ENCODE measurements at places on chromosomes 12 and 14.

DNA sequence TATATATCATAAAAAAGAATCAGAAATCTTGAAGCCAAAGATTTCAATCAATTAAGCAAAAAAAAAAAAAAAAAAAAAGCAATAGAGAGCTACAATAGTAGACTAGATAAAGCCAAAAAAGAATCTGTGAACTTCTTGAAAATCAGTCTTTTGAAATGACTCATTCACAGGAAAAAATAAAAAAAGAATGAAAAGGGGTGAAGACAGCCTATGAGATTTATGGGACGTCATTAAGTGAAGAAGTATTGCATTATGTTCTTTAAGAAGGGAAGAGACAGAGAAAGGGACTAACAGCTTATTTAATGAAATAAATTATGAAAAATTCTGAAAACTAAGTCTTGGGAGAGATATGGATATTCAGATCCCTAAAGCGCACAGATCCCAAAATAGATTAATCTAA is 103.8 kb downstream of the ACSS3 start:
- DNase-seq = no peak

- no peak for DNase-seq
Measured at GRCh38 chr12:38501991-38502390, 185.4 kb downstream of the ALG10B start.

DNA sequence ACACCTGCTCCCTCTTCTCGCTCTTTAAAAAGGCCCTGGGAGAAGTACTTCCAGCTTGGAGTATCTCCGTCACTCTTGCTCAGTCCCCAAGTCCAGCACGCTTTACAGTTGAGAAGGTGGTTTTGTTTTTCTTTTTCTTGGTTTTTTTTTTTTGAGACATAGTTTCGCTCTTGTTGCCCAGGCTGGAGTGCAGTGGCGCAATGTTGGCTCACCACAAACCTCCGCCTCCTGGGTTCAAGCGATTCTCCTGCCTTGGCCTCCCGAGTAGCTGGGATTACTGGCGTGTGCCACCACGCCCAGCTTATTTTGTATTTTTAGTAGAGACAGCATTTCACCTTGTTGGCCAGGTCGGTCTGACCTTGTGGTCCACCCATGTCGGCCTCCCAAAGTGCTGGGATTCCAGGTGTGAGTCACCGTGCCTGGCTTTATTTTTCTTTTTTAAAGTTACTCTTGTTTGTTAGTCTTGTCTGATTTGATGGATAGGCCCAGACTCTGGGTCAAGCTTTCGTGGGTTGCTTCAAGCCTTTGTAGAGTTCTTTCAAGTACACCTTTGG is 1.9 kb downstream of the TDRD9 start:
- no peak for DNase-seq

DNA sequence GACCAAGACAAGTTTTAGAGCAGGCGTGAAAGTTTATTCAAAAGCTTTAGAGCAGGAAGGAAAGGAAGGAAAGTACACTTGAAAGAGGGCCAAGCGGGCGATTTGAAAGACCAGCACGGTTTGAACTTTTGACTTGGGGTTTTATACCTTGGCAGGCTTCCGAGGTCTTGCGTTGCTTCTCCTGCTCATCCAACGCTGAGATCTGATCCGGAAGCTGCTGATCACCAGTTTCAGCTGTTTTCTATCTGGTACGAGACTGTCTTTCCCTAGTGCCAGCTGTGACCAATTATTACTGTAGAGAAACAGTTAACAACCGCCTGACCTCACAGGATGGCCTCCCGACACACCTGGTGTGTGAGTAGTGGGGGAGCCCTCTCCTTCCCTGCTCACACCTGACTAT is 20.6 kb upstream of the SNRPF start:
- DNase-seq = no peak

- DNase-seq = peak; percentile 17
Measured at GRCh38 chr12:92649511-92650227, 53.1 kb upstream of the PLEKHG7 start.

- no peak for DNase-seq
Measured at GRCh38 chr12:46200551-46200950, 68.3 kb downstream of the SLC38A1 start.

Measured in stimulated activated CD8-positive, alpha-beta memory T cell treated with anti-CD3 and anti-CD28 coated beads, Interleukin-4, amount 100 ng/mL, for 24 hours (primary cell).